ENCODE measurements at places on chromosomes 7 and 10. TPM values are rescaled to one million over a fixed set of nuclear protein-coding genes. Genes with fewer than 3 reads are reported as not detected.

GRCh38 chr10:69721690-69722310, 79.9 kb upstream of the COL13A1 start:
- no peak for DNase-seq

- DNase-seq: no peak
Measured at GRCh38 chr7:29116361-29117200, 29.8 kb downstream of the CPVL start.

DNA sequence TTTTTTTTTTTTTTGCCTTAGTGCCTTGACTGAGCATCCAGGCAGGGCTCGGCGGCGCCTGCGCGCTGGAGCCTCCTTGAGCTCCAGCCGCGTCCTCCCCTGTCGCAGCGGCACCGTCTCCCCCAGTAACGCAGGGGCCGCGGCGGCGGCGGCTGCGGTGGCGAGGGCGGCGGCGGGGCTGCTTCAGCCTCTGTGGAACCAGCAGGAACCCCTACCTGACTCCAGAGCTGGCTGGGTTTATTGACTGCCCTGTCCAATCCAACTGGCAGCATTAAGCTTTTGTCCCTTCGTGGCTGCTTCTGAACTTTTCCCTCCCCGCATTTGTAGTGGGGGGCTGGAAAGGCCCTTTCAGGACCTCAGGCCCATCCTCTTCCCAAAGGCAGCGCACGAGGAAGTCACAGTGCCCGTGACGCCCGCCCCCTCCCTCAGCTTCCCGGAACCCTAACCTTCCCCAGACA, at the start of gene GPR85:
GPR85 (minus strand) TSS at position 397 of the 458 bp plus-strand sequence. CDS start 2,106 bp downstream, outside the sequence.
- DNase-seq: peak; percentile 55

GRCh38 chr7:99786726-99787335, 2.8 kb upstream of the CYP3A4 start:
- no peak for DNase-seq

DNA sequence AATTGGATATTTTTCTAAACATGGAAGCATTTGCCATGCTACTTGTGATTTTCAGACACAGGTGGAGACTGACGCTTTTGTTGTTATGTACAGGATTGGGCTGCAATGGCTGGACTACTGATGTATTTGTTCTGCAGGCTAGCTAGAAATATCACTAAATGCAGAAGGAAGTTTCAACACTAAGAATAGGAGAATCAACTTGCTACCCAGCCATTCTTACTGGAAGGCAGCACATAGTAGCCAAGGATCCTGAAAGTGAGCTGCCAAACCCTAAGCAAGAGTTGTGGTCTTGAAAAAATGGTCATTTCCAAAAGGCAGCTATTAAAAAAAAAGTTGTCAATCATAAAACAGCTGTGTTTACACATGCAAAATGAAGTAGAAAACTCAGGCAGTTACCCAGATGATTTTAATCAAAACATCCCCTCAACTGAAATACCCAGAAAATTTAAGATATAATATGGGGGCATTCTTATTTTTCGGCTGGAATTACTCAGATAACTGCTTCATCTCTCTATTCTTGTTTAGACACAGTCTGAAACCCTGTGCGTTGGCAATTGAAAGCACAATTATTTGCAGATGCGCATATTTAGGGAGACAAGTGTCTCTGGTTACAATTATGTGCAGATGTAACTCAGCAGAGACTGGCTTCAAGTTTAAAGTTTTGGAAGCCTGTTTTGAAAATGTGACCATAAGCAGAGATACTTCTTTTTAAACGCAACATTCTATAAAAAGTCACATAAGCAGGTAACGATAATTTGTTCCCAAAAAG, 31.2 kb downstream of the GFRA1 start:
- no peak for DNase-seq

- peak; percentile 15 for DNase-seq
Measured at GRCh38 chr7:150373049-150373801, 4.6 kb downstream of the REPIN1 start.

DNA sequence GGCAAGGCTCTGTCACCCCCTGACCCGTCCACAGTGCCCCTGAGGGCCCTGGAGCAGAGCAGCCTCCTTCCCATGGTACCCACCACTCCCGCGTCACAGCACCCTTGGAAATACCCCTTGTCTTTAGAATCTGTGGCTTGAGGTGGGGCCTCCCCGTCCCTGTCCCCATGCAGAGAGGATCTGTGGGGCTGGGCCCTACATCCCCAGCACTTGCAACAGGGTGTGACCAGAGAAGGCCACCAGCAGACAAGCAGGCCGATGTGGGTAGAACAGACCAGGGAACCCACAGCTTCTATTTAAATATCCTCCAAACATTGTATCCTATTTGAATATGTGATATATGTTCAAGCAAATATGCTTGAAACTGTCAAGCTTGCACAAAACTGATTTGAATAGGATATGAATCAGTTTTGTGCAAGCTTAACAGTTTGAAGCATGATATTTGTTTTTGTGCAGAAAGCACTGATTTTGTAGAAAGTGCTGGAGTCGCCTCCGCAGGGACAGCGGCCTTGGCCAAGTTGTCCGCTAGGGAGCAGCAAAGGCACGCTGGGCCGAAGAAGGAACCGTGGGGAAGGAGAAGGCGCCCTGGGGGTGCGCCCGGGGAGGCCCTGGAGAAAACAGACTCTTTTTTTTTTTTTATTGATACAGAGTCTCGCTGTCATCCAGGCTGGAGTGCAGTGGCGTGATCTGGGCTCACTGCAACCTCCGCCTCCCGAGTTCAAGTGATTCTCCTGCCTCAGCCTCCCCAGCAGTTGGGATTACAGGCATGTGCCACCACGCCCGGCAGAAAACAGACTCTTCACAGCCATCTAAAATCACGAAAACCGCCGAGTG, 2.2 kb downstream of the CFAP46 start:
- DNase-seq: peak; percentile 66

DNA sequence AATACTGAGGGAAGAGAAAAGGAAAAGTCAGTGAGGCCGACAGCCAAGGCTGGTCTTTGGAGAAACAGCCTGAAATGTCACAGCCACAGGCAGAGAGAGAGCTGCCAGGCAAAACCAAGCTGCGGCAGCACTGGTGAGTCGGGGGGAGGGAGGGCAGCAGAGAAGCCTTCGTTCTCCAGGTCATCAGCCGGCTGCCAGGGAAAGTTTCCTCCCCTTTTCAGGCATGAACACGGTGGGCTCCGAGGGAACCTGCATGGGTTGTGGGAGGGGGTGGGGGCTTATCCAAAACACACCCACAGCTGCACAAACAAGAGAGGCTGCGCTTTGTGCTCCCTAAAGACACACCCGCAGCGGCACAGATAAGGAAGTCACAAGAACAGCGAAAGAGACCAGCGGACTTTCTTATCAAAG, 62.3 kb upstream of the NKX6-2 start:
- peak; percentile 22 for DNase-seq

DNA sequence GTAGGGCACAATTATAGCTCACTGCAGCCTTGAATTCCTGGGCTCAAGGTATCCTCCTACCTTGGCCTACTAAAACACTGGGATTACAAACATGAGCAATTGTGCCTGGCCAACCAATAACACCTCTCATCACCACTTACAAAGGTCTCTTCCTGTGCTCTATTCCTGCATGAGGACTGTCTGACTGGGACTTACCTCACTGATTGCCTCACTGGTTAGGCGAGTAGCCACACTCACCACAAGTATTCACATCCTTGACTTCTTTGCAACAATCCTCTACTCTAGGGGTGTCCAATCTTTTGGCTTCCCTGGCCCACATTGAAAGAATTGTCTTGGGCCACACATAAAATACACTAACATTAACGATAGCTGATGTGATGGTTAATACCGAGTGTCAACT, 22.6 kb upstream of the PDIA4 start:
- no peak for DNase-seq

- DNase-seq: no peak
Measured at GRCh38 chr7:52959878-52960660, 75.4 kb upstream of the POM121L12 start.

DNA sequence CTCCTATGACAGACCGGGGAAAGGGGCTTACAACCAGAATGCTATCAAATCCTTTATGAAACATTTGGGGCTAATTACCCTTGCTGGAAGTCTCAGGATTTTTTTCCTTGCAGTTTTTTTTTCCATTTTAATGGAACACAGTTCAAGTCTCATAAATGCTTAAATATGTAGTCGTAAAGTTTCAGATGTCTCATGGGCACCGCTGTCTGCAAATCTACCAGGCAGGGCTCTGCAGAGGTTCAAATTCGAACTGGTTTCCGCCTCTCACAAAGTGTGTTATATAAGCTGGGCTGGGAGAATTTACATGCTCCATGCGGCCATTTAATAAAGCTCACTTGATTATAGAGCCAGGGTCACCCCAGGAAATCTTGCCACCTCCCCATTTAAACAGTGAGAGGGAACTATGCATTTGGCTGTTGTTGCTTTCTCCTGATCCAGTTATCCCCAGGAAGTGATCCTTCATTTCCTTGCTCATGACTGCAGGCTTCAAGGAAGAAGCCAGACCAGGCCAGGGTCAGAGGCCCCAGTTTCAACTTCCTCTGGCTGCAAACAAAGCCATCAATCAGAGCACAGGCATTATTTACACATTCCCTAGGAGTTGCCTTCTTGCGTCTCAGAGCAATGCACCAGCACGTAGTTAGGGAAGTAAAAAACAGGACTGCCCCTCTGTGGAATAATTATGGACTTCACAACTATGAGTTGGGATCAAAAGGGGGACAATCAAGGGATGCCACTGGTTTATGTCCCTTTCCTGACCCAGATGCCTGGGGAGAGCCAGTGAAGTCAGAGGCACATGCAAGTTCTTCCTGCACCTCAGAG, 358.8 kb downstream of the PRPF18 start:
- no peak for DNase-seq

DNA sequence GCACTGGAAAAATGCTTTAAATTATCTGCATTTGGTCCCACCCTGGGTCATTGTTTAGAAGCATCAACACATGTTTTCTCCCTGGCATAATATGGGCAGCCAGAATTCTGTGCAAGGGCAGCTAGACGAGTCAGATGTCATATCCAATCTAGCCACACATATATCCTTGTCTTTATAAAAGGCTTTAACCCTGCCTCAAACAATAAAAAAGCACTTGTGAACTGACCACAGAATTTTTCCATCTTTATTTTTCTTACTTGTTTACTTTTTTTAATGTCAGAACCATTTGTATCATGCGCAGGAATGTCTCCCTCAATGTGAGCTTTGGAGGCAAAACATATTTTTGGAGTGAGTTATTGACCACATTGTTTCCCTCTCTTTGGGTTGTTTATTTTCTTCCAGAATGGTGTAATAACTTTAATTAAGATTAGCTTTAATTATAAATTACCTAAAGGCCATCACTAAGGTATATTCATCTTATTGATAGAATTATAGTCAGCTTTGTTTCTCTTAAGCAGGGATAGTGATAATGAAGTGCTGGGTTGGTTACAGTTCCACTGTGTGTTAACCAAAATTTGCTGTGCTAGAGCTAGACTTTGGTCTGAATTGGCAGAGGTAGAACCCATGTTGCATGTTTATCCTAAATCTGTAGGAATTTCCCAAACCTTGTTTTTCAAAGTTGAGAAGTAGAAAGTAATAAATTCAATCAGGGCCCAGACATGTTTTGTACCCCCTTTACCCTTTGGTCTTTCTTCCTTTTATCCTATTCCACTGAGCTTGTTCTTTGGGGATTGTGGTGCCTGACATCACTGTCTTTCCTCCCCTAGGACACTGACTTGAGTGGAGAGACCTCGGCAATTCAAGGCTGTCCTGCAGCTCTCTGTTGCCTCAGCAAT, 1078.4 kb downstream of the KCNMA1 start:
- no peak for DNase-seq

DNA sequence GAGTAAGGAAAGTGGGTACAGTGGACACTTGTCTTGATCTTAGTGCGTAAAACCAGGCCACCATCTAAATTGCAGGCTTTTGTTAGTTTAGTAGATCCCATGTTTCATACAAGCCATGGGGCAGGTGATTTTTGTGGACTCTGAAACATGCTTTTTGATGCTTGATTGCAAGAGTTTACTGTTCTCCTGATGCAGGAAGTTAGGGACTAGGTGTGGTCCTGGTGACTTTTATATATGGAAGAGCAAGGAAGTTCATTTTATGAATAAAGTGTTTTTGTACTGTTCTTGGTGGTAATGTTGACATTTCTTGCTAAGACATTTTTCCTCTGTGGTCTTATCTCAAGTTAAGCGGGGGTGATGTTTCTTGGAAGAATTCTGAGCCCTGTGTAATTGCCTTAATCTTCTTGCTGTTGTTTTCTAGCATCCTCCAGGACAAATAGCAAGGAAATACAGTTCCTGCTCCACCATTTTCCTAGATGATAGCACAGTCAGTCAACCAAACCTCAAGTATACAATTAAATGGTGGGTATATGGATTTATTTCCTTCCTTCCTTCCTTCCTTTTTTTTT, 89.0 kb upstream of the GJD4 start:
- no peak for DNase-seq

GRCh38 chr10:89476150-89476549, 59.2 kb downstream of the SLC16A12 start:
- no peak for DNase-seq

DNAJC12 gene
- 4.1 TPM for total RNA-seq

HOXA5 gene
- not detected for total RNA-seq

LYZL1 gene
- not detected for total RNA-seq

Data from activated naive CD8-positive, alpha-beta T cell treated with anti-CD3 and anti-CD28 coated beads, Interleukin-2, amount 10 ng/mL, durations not matched to agents 7 days and 5 days (primary cell).